ENCODE measurements at places on chromosomes 2 and 18.

DNA sequence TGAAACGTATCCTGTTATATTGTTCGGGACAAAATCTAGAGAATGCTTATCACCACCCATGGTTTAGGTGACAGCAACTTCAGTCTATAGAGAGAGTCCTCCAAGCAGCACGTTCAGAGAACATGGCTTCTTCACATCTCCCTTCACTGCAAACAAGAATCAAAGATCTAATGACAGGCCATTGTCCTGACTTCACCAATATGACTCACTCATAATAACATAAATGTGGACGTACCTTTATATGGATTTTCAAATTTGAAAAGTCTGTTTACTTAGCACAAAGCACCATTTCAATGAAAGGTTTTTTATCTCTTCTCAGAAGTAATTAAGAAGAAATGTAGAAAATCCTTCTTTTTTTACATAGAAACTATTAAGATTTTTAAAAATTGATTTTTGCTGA, 46.7 kb downstream of the KLF7 start:
- no peak for DNase-seq

- no peak for DNase-seq
These were observed 99.9 kb downstream of the PARD3B start for GRCh38 chr2:204645018-204645773.

- no peak for DNase-seq
These were observed 192.5 kb downstream of the TPGS2 start for GRCh38 chr18:36636237-36636817.

DNA sequence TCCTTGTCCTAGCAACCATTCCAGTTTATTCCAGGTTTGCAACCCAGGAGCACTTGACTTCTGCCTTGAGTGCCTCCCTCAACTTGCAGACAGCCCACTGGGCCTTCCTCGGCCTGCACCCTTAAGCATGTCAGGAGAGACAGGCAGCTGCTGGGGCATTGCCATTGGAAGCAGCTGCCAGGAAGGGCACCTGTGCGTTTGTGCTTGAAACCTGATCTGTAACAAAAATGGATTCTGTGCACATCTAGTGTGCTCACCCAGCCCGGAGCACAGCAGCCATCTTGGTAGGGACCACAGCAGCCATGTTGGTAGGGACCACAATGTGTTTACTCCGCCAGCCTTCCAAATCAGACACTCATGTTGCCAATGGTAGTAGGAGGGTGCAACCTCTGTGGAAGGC, 44.3 kb upstream of the GLI2 start:
- no peak for DNase-seq

GRCh38 chr18:966759-967576, 62.3 kb downstream of the ADCYAP1 start:
- DNase-seq = no peak

DNA sequence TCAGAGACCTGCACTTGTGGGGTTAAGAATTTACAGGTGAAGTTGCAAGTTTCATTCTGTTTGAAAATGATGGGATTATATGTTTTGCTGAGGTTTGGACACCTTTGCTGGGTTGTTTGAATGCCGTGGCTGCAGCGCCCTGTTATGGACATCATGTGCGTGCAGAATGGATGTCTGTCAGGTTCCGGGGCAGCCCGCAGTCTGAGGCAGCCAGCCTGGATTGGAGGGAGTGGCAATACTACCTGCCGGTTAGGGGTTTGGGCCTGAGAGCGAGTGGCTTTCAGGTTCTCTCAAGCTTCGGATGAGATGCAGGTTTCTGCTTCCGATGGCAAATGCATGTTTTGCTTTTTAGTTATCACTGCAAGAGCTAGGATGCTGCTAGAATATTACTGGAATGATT, 1.1 kb downstream of the CASP8 start:
- no peak for DNase-seq

DNA sequence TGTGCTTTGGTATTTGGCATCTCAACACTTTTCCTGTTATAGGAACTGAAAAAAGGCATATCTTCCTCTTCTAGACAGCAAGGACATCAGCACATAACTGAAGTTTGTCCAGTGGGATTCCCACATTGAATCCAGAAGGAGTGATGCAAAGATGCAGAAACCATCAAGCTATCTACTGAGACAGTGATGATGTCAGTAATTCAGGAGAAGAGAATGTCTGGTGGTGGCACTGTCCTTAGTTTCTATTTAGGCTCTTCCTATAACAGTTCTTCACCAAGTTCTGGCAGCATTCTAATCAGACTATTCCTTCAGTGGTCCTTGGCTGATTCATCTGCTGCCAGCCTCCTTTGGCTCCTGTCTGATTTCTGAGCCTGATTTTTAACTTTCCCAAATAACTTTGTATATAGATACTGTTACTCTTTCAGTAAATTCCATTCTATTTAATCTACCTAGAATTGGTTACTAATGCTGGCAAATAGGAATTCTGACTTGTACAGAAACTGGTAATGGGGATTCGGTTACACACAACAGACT, 56.6 kb upstream of the AGPS start:
- DNase-seq = no peak

DNA sequence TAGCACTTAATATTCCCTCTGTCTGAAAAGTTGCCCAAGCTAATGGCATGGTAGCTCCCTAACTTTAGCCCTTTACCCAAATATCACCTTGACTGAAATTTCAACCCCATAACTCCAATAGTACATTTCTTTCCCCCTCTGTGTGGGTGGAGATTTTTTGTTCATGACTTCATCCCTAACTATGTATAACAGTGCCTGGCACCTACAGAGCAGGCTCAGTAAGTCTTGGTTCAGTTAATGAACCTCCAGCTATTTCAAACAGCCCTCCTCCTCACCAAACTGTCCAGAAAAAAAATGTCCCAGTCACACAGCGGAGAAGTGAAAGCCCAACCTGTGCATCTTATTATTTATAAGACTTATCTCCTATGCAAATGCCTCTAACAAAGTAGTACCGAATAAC, 18.6 kb downstream of the BUB1 start:
- no peak for DNase-seq

DNA sequence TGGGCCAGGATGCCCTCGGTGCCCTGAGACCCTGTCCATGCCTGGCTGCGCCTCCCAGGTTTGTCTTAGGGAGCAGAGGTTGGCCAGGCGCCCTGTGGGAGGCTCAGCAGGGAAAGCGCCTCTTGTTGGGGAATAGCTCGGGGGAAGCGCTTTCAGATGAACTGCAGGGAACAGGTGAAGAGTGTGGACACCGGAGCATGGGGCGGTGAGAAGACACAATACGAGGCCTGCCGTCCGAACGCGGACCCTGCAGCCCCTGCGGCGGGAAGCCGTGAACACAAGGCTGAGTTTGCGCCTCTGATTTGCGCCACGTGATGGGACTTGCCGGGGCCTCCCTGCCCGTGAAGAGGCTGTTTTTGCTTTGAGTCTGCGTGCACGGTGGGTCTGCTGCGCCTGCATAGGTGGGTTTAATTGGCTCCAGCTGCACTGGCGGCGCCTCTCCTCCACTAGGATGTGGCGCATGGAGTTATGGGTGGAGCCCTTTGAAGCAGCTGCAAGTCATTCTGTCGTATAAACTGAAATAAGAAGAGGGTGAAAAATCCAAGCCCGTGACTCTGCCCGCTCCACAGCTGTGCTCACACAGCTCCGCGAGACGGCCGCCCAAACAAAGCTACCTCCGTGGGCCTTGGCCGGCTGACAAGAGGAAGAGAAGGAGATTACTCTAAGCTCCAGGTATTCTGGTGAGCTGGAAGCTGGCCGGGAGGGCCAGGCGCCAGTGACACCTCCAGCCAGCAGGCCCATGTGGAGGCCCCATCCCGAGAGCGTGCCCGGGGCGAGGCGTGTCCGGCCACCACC, 103.5 kb upstream of the CTDP1 start:
- DNase-seq = no peak

- no peak for DNase-seq
These were observed 46.3 kb upstream of the STAT4 start for GRCh38 chr2:191197096-191197495.

GRCh38 chr2:203835892-203836800, 31.4 kb upstream of the CTLA4 start:
- DNase-seq = no peak

DNA sequence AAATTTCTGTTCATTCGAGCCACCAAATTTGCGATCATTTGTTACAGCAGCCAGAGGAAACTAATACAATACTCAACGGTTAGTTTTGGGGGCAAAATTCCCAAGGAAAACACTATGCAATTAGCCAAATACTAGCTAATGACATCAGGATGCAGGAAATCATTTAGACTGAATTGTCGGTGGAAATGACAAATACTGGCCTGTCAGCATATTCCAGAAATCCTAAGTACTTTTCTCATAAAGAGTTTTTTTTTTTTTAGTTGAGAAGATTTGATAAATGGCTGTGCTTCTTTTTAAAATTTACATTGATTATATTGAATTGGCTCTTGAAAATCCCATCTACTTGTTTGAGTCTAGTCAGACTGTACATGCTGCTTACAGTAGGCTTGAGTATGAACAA, 410.1 kb downstream of the SUCLG1 start:
- no peak for DNase-seq

DNA sequence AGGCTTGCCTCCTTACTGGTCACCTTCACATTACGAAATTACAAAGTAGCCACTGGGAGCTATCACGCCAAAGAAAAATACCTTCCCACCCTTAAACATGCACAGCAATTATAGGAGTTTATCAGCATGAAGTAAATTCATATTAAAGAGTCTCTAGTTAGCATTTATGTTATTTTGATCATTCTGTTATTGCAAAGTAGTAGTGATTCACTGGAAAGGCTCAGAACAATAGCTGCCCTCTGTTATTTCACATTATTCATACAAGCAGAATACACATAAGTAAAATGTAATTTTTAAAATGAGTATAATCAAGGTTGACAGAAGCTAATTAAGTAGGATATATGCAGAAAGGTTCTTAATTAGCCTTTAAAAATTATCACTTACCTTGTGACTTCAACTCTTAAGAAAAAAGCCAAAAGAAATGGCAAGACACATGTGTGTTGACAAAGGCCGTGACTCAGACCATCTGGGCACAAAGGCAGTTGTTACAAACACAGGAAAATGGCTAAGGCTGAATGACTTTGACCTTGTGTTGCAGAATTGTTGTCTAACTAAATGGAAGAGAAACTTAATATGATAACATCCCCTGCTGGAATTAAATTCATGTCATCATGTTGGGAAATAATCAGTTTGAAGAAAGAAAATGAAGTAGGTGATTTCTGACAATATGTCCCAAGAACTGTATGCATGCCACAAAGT, 108.3 kb downstream of the ARL6IP6 start:
- DNase-seq = no peak

DNA sequence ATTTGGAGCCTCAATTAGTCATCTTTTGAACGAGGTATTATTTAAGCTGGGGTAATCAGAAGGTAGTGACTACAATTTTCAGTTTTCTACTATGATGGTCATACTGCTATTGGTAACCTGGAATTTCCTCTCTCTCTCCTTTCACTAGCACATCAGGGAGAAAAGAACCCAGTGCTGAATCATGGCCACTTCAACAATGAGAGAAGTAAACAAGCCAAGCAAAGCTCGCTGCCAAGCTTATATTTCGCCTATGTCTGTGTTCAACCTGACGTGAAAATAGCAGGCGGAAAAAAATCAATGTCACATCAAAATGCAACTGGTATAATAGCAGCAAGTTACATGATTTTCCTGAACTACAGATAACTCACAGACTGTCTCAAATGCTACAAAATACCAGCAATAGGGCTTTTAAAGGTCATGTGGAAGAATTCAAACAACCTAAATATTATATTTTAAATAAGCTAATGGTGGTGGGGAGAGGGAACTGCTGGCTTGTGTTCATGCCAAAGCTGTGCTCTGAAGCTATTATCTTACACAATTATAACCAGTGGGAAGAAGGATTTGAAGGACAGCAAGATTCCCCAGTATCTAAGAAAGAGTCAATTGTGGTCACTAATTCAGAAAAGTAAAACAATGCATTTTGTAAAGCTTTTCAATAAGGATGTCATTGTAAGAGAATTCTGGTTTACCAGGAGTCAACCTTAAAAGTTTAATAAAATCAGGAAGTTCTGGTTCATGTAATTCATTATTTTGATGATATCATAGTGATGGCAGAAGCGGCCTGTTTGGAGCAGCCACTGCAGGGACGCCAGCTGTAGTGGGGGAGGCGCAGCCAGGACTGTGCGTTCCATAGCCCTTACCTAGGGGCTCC, 38.0 kb downstream of the RNF152 start:
- no peak for DNase-seq

DNA sequence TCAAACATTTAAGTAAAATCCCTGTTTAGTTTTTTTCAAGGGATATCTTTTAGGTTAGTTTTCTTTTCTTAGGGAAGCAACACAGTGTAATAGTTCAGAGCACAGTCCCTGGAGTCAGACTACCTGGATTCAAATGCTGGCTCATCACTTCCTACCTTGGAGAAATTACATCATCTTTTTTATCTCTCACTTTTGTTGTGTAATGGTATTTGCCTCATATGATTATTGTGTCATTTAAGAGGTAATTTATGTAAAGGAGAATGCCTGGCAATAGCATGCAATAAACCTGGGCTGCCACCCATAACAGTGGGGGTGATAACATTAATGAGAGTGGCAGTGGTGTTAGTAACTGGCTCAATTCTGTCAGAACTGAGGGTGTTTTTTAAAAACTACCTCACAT, 26.3 kb downstream of the ERLEC1 start:
- DNase-seq = no peak

DNA sequence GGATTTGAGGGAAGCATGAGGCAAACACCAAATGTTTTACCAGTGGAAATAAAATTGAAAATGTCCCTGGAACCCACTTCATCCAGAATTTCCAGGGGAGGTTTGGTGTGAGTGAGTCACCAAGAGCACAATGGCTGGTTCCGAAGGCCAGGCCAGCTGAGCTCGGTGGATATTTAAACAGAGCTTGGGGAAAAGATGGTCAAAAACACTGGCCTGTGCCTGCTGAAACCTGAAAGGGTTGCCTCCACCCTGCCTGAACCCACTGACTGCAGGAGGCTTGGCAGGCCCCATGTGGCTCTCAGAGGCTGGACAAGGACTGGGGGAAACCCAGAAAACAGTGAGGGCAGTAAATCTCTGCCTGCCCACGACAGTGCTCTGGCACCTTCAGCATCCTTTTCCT, 93.9 kb downstream of the TTC32 start:
- DNase-seq = no peak

DNA sequence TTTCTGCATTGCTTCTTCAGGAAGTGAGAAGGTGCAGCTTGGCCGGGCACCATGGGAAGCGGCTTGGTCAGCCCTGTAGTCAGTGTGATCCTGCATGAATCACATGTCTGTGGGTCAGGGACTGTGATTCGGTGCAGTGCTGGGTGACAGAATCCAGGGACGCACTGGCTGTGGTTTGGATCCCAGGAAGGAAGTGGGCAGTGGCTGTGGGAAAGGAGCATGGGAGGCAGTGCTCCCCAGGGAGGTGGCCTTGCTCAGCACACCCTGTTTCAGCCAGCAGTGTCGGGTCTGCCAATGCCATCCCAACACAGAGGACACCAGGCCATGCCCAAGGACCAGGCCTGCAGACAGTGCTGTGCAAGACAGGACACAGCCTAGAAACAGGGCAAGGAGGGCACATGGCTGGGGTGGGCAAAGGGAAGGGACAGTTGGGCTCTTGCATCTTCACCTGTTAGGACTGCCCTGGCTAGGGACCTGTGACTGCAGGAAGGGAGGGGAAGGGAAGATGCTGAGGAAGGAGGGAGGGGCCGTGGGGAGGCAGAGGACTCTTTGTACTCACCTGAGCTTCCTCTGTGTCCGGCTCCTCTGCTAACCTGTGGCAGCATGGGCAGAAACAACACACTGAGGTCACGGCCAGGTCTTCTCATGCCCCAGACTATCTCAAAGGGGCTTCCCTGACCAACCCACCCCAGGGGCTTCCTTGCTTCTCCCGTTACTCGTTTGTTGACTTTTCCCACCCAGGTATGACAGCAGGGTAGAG, 37.2 kb upstream of the DNMT3A start:
- no peak for DNase-seq
